ENCODE measurements at places on chromosomes 11 and 22.

DNA sequence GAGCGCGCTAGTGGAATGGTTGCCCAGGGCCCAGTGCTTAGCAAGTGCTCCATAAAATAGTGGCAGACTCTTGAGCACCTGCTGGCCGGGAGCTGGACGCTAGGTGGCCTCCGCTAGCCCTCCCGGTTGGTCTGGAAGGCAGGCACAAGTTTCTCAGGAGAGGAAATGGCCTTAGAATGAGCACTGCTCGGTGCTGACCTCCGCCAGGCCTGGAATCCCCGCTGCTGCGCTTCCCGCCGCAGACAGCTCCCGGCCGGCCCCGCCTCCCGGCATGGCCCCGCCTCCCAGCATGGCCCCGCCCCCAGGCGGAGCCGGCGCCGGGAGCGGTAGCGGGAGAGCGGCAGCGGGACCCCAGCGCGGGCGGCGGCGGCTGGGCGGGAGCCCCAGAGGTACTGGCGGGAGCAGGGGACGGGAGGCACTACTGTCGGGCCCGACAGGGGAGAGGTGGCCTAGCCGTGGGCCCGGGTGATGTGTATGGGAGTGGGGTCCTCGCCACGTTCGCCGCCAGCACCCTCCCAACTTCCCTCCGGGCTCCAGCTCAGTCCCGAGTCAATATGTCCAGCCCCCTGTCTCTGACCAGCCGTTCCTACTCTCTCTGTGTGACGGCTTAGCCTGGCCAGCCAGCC lies at the start of gene SIPA1:
SIPA1 (plus strand) TSS at position 308 of the 626 bp plus-strand sequence. CDS start 2,821 bp downstream, outside the sequence.
- H3K27me3 ChIP-seq, result no peaks in the 10 kb centered on the region
- peak within 1 kb of the TSS; percentile 79 for H3K27ac ChIP-seq
- peak; percentile 65 for DNase-seq
- H3K36me3 ChIP-seq, result peaks cover 49% of the 10 kb centered on the region

GRCh38 chr22:43587574-43587973 lies 175.8 kb downstream of the MPPED1 start:
- H3K36me3 ChIP-seq, result no peaks in the 10 kb centered on the region
- H3K4me3 ChIP-seq, result no peak overlapping the region
- H3K27me3 ChIP-seq, result no peaks in the 10 kb centered on the region
- DNase-seq, result no peak
- no peaks in the 10 kb centered on the region for H3K4me1 ChIP-seq

DNA sequence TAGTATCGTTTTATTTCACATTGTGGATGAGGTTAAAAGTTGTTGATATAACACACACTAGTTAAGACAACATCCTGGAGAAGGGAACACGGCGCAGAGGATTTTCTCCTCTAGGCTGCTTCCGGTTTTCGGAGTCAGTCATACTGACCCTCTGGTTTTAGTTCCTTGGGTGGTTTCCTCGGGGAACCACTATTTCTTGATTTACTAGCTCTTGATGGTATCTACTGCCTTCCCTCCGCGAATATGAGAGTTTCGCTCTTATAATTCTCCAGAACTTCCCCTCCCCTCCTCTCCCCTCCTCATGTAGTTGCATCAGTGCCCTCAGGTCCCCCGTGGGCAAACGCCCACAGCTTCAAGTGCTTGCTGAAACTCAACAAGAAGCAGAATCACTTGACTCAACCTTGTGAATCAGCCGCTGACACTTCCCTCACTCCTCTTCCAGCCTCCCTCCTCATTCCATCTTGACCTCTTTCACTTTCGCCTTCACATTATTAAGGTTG lies 15.9 kb upstream of the APOBEC3A start:
- H3K36me3 ChIP-seq, result no peaks in the 10 kb centered on the region
- no peaks in the 10 kb centered on the region for H3K27me3 ChIP-seq
- H3K27ac ChIP-seq, result peak overlapping the region; percentile 79
- peak overlapping the region; percentile 13 for H3K4me3 ChIP-seq

GRCh38 chr22:25966448-25966913 lies 202.8 kb upstream of the SEZ6L start:
- H3K4me1 ChIP-seq, result no peaks in the 10 kb centered on the region
- no peak overlapping the region for H3K27ac ChIP-seq
- no peak overlapping the region for H3K4me3 ChIP-seq
- H3K36me3 ChIP-seq, result no peaks in the 10 kb centered on the region

DNA sequence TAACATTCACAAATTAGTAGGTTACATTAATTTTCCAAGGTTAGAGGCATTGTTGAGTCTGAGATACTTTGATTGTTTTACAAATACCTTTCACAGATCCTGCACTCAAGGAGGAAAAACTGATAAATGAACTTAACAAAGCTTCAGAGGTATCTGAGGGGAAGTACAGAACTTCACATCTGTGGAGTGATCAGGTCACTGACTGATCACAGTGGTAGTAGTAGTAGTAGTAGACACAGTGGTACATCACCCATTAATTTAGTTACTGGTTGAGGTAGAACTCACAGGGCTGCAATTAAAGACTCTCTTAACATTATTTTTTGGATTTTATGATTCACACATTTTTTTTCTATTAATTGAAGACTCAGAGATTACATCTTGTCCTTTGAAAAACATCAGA lies 56.7 kb downstream of the DCUN1D5 start:
- no peak overlapping the region for H3K27ac ChIP-seq
- H3K4me1 ChIP-seq, result no peaks in the 10 kb centered on the region
- H3K4me3 ChIP-seq, result no peak overlapping the region
- no peaks in the 10 kb centered on the region for H3K36me3 ChIP-seq

- H3K36me3 ChIP-seq, result no peaks in the 10 kb centered on the region
- peaks cover 6% of the 10 kb centered on the region for H3K27me3 ChIP-seq
- H3K27ac ChIP-seq, result no peak overlapping the region
- DNase-seq, result no peak
Measured at GRCh38 chr11:57255618-57256017, 18.6 kb upstream of the APLNR start.

DNA sequence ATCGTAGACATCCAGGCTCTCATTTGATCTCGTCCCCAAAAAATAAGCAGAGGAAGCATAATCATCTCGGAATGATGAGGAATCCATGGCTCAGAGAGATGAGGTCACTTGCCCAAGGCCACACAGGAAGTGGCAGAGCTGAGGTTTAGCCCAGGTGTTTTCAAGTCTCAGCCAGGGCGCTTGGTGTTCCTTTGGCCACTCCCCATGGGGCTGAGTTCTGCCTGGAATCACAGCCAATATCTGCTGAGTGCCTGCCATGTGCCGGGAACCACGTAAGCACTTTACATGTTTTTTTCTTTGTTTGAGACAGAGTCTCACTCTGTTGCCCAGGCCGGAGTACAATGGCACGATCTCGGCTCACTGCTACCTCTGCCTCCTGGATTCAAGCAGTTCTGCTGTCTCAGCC lies 29.5 kb upstream of the MYH9 start:
- H3K4me1 ChIP-seq, result peaks cover 12% of the 10 kb centered on the region
- H3K4me3 ChIP-seq, result no peak overlapping the region
- H3K36me3 ChIP-seq, result no peaks in the 10 kb centered on the region
- no peaks in the 10 kb centered on the region for H3K27me3 ChIP-seq

Data from CD14-positive monocyte (primary cell).